ENCODE measurements at places on chromosomes 2 and 18.
A peak's percentile ranks its signal among the peaks of the same experiment; 100 is the strongest.

- no peak for ATAC-seq
Measured at GRCh38 chr2:39954346-39954745, 175.3 kb upstream of the THUMPD2 start.

DNA sequence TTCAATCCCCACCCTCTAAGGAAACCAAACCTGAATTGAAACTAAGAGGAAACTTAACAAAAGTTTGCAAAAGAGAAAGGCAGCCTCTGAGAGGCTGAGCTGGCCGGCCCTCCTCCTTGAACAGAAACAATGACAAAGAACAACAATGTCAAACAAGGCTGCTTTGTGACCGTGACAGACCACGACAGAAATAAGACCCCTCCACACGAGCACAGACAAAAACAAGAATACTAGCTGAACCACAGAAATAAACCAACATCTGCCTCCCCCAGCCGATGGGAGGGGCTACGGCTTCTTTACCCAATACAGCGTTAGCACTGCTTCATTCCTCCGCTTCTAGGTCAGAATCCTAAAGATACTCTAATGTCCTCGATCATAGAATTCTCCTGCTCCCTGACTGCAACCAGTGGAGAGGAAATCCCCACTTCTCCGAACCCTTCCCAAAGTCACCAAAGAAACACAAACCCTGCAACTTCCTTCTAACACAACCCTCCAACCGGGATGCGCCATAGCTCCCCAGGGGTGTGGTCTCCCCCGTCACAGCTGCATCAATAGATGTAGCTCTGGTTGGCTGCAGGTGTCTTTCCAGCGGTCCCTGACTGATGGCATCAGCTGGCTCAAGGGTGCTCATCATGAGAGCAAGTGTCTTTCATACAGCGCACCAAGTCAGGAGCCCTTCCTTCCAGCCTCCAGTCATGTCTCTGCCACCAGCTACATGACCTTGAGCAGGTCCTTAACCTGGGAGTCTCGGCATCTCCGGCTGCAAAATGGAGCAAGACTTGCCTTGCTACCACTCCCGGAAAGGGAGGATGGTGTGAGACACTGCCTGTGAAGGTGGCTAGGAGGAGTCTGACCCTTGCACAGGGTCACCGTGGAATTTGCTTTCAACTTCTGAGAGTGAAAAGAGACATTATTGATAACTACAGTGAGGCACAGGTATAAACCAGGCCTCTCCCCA lies 198.6 kb downstream of the HAUS1 start:
- no peak for ATAC-seq

GRCh38 chr2:101729521-101730190 lies 32.1 kb downstream of the MAP4K4 start:
- no peak for ATAC-seq

- no peak for ATAC-seq
Measured at GRCh38 chr2:127598711-127599110, 47.2 kb upstream of the GPR17 start.

- ATAC-seq: no peak
Measured at GRCh38 chr18:4789506-4789905, 334.4 kb upstream of the DLGAP1 start.

DNA sequence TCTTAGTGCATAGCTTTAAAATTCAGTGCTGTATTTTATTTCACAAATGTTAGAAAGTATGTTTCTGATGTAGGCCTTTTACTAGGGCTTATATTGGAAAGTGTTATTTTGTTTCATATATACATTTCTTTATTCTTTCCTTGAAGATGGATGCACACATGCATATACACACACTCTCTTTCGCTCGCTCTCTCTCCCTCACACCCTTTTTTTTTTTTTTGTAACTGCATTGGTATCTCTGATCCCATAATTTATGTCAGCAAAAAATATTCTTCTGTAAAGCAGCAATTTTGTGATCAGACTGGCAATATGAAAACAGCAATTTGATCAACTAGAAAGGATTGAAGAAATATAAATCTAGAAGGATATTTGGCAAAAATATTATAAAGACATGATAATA lies 2.0 kb downstream of the MBD5 start:
- no peak for ATAC-seq

- peak; percentile 63 for ATAC-seq
Measured at GRCh38 chr2:67389788-67390187, 7.3 kb upstream of the ETAA1 start.

Measured in SK-N-SH treated with all-trans-retinoic acid at 6 μM for 48 hours (cell line).